ENCODE measurements at places on chromosomes 1 and 21. TPM values are rescaled to one million over a fixed set of nuclear protein-coding genes. Genes with fewer than 3 reads are reported as not detected.

The GBP3 gene
- 18.9 TPM for total RNA-seq

The SDE2 gene
- total RNA-seq, result 16.9 TPM

GRCh38 chr1:223421025-223421424 lies 27.8 kb downstream of the CCDC185 start:
- no peak for DNase-seq
- no peaks in the 10 kb centered on the region for H3K36me3 ChIP-seq
- no peak overlapping the region for H3K27ac ChIP-seq

- peaks cover 3% of the 10 kb centered on the region for H3K4me1 ChIP-seq
- H3K4me3 ChIP-seq, result no peak overlapping the region
- no peak for DNase-seq
Observed at GRCh38 chr1:175367039-175367758, 174.6 kb upstream of the KIAA0040 start.

- H3K36me3 ChIP-seq, result no peaks in the 10 kb centered on the region
- H3K4me3 ChIP-seq, result no peak overlapping the region
- DNase-seq, result no peak
Observed at GRCh38 chr1:153387785-153388184, 3.1 kb downstream of the S100A8 start.

DNA sequence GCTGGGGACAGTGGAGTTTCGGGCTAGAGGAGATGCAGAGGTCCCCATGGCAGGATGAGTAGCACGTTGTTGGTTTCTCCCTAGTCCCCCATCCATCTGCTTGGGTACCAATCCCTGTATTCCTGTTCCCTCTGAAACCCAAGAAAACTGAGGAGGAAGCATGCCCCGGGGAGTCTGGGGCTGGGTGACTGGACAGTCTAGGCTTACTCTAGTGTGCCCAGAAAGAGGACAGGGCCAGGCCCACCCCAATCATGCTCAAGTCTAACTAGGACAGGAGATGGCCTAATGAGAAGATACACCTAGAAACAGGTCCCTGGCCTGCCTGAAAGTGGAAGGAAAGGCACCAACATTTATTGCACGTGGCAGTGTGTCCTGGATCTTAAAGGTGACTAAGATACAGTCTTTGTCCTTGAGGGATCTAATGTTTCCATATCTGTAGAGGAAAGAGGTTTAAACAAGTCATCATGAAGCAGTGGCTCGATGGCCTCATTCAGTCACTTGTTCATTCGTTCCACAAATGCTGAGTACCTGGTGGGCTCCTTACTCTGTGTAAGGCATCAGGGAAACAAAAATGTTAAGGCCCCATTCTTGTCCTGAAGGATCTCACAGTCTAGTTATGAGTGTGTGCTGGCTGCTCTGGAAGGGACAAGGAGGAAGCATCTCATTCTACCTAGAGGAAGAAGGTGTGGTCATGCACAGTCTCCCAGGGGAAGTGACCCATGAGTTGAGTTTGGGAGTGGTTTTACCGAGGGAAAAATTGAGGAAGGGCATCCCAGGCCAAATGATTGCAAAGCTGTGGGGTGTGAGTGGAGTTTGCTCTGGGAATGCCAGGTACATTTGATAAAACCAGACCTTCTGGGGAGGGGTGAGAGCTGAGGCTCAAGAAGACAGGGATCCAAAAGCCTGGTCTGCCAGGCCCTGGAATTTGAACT lies 10.0 kb downstream of the CDK18 start:
- H3K4me1 ChIP-seq, result peaks cover 5% of the 10 kb centered on the region
- H3K27me3 ChIP-seq, result no peaks in the 10 kb centered on the region
- H3K36me3 ChIP-seq, result no peaks in the 10 kb centered on the region
- H3K27ac ChIP-seq, result no peak overlapping the region
- no peak for DNase-seq

- no peaks in the 10 kb centered on the region for H3K36me3 ChIP-seq
- peaks cover 2% of the 10 kb centered on the region for H3K27me3 ChIP-seq
- H3K4me1 ChIP-seq, result no peaks in the 10 kb centered on the region
- H3K27ac ChIP-seq, result no peak overlapping the region
Observed at GRCh38 chr1:4068076-4068475, 168.0 kb upstream of the C1orf174 start.
